ENCODE measurements at places on chromosomes 1 and 21.

- DNase-seq, result no peak
These were observed 84.2 kb upstream of the COL6A1 start for GRCh38 chr21:45897191-45898027.

DNA sequence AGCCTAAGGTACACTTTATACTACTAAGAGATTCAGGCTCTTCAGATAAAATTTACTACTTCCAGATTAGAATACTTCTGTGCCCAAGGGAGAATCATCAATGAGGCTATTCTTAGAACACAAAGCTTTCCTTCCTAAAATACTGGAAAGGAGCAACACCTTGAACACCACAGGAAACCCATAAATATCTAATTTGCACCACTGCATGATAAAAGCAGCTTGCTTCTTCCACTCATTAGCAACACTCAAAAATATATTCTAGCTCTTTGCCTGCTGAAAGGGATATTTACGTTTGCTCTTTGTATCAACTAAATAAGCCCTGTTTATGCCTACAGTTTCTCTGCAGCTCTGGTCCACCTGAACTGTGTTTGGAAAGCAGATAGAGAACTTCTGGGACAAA is 284.3 kb downstream of the RWDD3 start:
- no peak for DNase-seq

GRCh38 chr1:198649968-198650338 is 11.1 kb downstream of the PTPRC start:
- DNase-seq, result no peak

DNA sequence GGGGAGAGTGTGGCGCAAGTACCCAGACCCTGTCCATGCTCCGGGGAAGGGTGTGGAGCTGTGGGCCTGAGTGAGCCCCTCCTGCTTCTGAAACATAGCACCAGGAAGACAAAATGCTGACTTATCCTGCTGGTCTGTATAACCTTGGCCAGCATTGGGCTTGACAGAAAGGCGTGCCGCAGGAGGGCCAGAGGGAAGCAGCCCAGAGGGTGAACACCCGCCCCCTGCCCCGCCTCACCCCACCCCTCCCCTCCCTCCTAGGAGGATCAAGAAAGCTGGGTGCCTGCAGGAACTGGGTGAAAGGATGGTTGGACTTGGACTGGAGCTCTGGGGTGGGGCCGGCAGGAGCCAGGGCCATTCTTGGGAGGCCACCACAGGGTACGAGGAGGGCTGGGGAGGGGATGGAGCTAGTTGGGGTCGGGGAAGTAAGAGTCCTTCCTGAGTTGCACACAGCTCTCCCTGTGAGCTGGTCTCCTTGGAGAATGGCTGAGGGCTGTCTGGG is 27.1 kb downstream of the PTPRF start:
- DNase-seq, result no peak

GRCh38 chr1:214579183-214579582 is 23.8 kb upstream of the CENPF start:
- DNase-seq, result no peak

- no peak for DNase-seq
These were observed 157.8 kb upstream of the VAMP3 start for GRCh38 chr1:7613106-7613850.

DNA sequence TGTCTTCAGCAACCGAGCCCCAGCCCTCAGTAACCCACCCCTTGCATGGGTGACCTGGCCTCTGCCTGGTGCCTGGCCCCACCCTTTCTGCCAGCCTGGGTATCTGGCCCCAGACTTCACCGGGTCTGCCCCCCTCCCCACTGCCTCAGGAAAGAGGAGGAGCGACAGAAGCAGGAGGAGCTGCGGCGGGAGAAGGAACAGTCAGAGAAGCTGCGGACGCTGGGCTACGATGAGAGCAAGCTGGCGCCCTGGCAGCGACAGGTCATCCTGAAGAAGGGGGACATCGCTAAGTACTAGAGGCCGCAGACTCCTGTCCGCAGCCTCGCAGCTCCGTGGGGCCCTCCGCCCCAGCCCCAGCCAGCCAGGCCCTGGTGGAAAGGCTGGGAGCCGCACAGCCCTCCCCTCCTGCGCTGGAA is 6.1 kb downstream of the TNFRSF25 start:
- DNase-seq, result no peak

DNA sequence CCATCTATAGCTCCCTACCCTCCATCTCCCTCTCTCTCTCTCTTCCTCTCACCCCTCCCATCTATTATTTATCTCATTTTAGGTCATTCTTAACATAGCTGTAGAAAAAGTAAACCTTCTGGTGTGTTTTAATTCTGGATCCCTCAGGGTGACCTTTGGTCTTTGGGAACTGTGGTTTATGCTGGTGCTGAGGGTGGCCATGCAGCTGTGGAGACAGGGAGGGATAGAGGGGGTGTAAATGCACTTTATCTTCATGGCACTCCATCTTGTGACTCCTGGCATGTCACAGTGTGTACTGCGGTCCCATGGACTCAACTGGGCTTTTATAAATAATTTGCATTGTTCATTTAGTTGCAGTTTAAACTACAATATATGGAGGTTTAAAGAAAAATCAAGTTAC is 50.2 kb upstream of the RUNX1 start:
- DNase-seq, result no peak

DNA sequence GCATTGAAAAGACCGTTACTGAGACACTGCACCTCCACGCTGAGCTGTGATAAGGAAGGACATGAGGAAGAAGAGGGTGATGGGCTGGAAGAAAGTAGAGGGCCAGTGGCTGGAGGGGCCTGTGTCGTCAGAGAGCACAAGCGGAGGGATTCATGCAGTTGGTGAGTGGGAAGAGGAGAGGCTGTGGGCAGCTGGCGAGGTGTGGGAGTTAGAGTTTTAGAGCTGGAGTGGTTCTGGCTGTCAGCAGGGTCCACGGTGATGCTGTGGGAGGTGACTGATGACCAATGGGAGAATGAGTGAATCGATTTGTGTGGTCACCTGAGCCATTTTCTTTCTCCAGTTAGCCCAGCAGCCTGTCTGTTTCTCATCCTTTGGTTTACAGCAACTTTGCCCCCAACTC is 66.2 kb upstream of the SLC2A1 start:
- DNase-seq, result no peak

- DNase-seq, result no peak
These were observed 37.3 kb upstream of the ZNF644 start for GRCh38 chr1:91059157-91059556.

- DNase-seq, result no peak
These were observed 32.8 kb downstream of the EPRS1 start for GRCh38 chr1:220013497-220013896.

GRCh38 chr21:36454093-36454531 is 25.8 kb downstream of the CLDN14 start:
- peak; percentile 88 for DNase-seq

DNA sequence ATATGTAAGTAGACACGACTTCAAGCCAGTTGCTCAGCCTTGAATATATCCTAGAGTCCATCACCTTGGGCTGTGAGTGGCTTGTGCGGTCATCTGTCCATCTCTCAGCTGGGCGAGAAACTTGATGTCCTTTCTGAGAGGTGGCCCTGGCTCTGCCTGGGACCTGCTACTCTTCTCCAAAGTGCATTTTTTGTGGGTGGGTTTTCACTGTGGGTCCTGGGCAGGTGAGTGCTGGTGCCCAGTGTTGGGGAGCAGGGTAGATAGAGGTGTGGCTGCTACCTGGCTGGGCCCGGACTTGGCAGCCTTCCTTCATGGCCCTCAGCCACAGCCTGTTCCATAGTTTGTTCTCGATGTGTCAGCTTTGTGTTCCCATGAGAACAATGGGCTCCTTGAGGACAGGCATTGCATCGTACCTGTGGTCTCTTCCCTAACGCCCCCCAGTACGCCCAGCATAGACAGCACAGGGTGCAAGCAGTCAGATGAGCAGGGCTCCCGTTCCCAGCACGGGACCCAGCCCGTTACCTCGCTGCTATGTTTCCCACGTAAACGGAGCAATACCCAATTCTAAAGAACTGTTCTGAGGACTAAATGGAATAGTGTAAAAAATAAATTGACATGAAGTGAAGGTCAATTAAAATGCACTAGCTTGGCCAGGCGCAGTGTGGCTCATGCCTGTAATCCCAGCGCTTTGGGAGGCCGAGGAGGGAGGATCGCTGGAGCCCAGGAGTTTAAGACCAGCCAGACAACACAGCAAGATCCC is 877 bp upstream of the SLX9 start:
- DNase-seq, result no peak

DNA sequence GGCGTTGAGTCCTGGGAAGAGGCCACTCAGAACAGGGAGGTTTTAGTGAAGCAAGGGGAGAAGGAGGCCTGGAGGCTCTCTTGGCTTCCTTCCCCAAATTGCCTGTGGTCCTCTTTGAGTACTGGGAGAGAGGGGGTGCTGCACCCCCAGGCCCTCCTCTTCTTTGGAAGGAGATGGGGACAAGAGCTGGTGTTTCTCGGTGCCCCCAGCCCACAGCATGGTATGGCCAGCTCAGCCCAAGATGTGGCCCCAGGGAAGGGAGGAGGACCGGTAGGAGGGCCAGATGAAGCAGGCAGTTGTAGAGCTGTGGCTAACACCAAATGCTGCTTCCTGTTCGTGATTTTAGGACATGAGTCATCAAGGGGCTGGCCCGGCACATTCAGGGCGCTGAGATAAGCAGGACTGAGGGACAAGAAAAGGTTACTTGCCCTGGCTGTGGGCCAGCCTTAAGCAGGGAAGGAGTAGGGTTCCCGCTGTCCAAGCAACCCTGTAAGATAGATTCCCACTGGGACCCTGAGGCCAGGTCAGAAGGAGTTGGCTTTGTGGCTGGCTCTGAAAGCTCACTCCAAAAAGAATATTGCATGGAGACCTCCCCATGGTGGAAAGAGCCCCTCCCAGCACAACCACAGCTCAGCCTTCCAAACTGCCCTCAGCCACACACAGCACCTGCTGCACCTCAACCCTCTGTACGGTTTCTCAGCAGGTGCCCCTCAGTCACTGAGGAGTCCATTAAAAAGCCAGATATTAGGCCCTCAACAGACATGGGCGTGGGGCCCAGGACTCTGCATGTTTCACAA is 4.9 kb upstream of the TNFRSF1B start:
- no peak for DNase-seq

- DNase-seq, result no peak
These were observed 70.0 kb downstream of the CLCA4 start for GRCh38 chr1:86616871-86617270.

GRCh38 chr1:51093581-51093980 is 8.4 kb upstream of the C1orf185 start:
- no peak for DNase-seq
